ENCODE measurements at places on chromosomes 1 and 21.

DNA sequence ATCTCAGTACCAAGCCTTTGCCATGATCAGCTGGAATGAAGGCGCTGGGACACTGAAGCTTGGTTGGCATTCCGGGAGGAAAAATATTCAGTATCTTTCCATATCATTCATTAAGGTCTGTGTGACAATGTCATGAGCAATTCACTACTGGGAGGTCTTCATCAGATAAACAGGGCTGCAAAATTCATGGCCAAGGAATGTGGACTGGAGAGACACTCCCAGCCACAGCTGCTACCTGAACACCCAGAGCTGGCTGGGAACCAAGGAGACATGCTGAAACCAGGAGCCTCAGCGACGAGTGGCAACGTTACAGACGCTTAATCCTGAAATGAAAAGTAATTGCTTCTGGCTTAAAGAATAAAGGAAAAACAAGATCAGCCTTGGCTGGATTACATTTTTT lies 30.6 kb upstream of the DDAH1 start:
- DNase-seq: no peak

DNA sequence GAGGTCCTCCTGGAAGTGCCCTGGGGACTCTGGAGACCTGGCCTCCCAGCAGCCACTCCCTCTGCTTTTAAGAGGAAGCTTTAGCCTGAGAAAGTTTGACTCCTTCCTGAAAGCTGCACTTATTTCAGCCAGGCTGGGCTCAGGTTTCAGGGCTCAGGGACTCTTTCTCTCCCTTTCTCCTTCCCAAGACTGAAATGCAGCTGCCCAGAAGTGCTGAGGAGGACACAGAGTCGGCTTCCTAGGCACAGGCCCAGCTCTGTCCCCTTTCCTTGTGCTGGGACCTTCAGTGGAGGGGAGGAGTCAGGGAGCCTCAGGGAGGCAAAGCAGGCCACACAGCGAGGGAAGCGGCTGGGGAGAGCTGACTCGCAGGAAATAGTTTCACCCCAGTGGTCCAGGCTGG lies 137.3 kb downstream of the NAV1 start:
- DNase-seq: no peak

DNA sequence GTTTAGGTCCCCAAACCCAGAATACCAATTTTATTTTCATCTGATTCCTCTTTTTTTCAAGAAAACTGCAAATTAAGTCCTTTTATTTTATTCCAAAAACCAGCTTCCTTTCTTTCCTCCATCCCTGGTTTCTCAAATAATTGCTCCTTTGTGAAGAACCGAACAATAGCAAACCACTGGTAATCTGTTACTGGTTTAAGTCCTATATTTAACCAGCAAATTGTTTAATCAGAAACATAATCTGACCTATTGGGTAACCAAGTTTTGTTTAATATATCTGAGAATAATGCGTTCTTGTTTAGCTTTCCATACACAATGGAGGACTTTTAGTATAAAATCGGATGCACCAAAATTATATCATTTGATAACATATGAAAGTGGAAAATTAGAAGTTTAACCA lies 13.2 kb upstream of the DDR2 start:
- DNase-seq: no peak

GRCh38 chr1:168420177-168420576 lies 123.6 kb downstream of the XCL2 start:
- peak; percentile 42 for DNase-seq

GRCh38 chr1:61674221-61674620 lies 50.7 kb downstream of the TM2D1 start:
- no peak for DNase-seq

DNA sequence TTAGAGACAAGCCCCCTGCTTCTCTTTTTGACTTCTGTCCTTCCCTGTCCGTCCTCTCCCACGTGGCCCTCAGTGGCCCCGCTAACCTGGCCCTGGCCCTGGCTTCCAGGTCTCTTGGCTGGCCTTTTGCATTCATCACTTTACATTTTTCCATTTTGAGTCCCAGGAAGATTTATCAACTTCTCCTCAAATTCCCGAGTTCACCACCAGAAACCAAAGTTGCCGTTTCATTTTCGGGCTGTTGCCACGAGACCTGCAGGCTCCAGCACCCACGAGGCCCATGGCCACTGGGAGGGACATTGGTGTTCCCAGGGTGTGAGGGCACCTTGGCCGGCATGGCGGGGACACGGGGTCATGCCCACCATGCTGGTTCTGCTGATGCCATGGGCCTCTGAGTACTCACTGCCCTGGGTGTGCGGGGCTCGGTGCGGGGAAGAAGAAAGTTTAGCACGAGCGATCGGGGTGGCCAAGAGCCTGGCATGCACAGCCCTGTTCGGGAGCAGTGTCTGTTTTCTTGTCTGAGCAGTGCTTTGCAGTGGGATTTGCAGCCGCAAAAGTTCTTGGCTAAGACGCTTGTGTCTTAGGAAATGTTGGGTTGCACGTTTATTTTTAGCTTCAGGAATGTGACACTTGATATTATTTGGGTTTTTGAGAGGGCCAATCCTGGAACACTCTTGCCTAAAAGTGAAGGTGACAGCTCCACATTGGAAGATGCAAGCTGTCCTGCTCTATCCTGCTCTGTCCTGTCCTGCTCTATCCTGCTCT lies 40.4 kb upstream of the ADARB1 start:
- DNase-seq: no peak

DNA sequence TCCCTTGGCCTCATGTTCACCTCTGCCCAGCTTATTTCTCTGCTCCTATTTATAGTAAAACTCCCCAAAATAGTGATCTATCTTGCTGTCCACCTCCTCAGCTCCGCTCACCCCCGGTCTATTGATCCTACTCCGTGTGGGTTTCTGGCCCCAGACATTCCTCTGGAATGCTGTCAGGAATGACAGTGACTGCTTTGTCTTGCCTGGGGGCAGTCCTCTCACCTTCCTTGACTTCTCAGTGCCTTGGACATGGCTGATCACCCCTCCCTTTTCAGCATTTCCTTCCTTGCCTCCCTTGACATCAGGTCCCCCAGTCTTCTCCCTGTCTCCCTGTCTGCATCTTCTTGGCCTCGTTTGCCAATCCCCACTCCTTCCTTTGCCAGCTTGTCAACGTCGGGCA lies 108.1 kb upstream of the BACE2 start:
- no peak for DNase-seq

- DNase-seq: no peak
Measured at GRCh38 chr1:25246600-25247023, 642 bp downstream of the RSRP1 start.

DNA sequence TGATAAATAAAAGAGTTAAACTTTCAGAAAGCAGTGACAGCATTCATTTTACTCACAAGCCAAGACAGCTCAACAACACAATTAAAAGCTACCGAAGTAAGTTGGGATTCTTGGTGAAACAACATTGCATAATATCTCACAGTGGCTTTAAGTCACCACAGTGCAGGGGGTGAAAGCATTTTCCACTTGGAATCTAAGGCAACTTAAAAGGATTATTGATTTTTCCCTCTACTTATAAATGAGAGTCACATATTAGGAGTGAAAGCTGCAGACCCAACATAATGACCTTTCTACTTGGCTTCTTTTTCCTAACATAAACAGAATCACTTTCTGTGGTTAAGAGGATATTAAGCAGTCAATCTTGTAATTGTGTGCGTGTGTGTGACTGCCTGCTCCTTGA lies 536.6 kb upstream of the CXADR start:
- no peak for DNase-seq

DNA sequence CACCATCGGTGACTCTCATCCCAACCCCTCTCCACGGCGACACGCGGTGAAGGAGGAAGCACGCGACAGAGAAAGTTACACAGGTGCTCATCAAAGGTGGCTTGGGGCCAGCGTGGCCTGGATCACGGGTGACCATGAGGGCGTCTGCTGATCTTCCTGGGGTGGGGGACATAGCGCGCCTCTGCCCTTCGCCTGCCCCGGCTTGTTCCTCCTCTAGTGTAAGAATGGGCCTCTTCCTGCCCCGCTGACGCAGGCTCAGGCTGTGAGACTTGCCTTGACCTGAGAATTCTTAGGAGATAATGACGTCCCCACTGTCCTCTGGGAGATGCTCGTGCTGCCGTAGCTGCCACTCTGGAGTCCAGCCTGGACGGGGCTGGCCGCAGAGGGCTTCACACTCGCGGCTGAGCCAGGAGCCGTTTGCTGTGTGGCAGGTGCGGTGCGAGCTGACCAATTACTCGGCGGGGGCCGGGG lies 39.0 kb upstream of the TMEM52 start:
- no peak for DNase-seq

GRCh38 chr1:165875171-165875570 lies 47.8 kb downstream of the UCK2 start:
- DNase-seq: no peak

DNA sequence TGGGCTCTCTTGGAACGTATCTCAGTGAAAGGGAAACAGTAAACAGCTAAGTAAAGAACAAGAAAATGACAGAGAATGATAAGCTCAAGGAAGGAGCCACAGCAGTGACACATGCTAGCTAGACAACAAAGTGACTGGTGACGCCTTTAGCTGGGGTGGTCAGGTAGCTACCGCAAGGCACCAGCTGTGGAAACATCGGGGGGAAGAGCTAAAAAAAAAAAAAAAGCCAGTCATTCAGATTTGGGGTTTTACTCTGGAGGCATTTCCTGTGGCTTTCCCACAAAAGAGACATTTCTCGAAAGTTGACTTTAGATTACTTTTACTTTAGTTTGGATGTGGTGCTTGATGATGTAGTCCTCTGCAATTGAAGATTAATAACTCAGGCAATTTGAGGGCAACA lies 2.1 kb downstream of the FHAD1 start:
- DNase-seq: peak; percentile 58

GRCh38 chr1:2972879-2973575 lies 48.2 kb upstream of the ACTRT2 start:
- DNase-seq: no peak

DNA sequence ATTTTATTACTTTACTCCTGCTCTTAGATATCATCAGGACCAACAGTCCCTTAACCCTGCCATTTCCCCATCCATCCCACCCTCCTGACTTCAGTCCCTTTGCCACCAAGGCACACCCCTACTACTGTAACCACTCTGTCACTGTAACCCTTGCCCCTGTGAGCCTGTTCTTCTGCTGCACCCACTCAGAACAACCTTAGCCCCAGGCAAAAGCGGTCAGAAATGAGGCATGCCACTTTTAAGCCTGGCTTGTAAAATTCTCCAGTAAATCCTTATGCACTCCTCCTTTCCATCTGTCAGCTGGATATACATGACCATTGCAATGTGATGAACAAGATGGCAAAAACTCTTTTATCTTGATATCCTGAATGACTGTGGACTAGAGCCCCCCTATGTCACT lies 555.0 kb upstream of the PLXNA2 start:
- no peak for DNase-seq

GRCh38 chr1:107480548-107481415 lies 339.9 kb downstream of the NTNG1 start:
- no peak for DNase-seq

GRCh38 chr1:8097077-8097799 lies 71.1 kb upstream of the ERRFI1 start:
- DNase-seq: peak; percentile 19

- no peak for DNase-seq
Measured at GRCh38 chr21:37710546-37711285, 205.5 kb downstream of the KCNJ6 start.

DNA sequence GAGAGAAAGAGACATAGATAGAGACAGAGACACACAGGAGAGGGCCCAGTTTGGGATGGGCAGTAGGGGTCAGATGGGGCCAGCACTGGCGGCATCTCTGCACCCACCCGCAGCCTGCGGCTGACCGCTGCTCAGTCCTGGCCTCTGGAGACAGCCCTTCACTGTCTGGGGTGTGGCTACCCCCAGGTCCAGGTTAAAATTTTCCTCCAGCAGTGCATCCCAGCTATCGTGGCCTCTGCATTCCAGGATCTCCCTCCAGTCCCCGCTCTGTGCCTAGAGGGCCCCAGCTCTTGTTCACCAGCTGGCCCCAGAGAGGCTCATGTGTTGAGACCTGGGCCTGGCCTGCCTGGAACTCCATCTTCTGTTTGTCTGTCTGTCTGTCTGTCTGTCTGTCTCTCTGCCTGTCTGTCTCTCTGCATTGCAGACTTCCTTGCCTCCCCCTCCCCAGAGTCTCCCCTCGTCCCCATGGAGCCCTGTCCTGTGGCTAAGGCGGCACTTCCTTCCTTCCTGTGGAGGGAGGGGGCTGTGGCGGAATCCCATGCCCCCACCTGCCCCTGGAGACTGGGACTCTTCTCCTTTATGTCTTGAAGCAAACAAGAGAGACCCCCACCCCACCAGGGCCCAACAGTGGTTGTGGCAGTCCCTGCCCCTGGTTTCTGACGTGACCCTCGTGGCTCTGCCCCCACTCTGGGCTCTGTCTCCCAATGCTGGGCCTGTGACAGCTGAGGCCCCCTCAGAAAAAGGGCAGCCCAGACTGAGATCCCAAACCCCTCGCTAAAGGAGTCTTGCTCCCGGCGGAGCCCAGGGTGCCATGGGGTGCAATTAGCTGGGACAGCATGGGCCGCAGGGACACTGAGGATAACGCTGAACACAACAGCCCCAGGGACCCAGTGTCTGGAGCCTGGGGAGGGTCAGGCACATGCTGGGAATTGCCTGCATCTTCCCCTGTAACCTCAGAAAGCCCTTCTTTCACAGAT lies 241.8 kb downstream of the NPHP4 start:
- DNase-seq: no peak

DNA sequence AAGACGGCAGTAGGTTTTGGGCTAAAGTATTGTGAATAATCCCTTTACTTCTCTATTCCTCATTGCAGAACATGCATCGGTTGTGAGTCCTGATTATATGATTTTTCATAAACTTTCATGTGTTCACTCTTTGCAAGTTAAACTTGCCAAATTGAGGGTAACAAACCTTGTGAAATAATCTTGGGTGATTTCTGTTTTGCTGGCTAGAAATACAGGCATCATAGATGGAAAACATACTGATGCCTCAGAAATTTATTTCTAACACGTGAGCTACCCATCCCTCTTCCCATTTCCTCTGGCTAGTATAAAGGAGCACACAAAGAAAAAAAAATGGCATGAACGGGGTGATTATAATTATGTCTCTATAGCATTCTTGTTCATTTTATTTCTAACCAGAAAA lies 39.6 kb downstream of the RGS5 start:
- DNase-seq: no peak

DNA sequence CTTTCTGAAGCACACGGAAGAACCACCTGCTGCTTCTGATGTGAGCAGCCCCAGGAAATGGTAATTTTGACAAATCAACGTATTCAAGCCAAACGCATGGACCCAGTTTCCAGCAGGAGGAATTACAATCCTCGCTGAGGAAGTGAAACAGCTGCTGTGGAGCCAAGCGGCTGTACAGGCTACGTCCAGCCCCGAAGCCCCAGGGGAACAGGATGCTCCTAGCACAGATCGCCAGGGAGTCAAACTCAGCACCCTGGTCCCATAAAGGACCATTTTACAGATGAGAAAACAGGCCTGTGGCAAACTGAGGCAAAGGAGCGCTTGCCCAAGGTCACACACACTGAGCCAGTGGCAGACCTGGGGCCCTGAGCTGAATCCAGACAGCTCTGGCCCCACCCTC lies 108.0 kb downstream of the PTPRU start:
- DNase-seq: no peak

- no peak for DNase-seq
Measured at GRCh38 chr1:156193208-156193487, 756 bp upstream of the SLC25A44 start.

Data from CD4-positive, alpha-beta T cell treated with Interleukin-15 for 4 hours (primary cell).